ENCODE measurements at places on chromosomes 11 and 22. TPM values are rescaled to one million over a fixed set of nuclear protein-coding genes. Genes with fewer than 3 reads are reported as not detected.

DNA sequence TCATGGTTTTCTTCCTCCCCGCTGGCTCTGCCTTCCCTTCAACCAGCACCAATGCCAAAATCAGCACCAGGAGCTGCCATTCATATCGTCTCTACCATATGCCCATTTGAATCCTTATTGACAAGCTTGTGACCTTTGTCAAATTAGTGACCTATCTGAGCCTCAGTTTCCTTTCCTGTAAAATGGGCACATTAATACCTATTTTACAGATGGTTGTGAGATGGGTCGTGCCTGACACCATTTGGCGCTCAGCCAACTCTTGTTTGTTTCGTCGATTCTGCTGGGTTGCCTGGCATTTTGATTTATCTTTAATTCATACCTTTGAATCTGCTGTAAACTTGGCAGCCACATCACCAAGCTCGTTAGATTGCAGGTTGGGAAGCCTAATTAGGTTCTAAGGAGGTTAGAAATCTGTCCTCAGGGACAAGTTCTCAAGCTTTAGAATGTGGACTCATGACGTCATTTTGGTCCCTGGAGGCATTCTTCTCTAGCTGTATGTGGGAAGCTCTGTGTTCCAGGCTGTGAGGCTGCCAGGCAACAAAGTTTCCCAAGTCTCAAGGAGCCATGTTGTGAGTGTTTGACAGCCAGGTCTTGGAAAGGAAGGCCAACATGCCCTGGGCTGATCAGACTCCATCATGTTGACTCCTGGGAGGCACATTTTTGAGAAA lies 61.0 kb downstream of the RPS6KA4 start:
- DNase-seq: no peak

- no peak for DNase-seq
Measured at GRCh38 chr11:10584071-10584501, 15.6 kb upstream of the LYVE1 start.

The LMO2 gene
- 28.3 TPM for total RNA-seq

- DNase-seq: peak; percentile 82
Measured at GRCh38 chr11:47946682-47947559, 33.4 kb upstream of the PTPRJ start.

The EXPH5 gene
- 11.9 TPM for total RNA-seq

The KCNJ11 gene
- total RNA-seq: 6.6 TPM

The POU2AF1 gene
- total RNA-seq: 1.2 TPM

The PANX3 gene
- not detected for total RNA-seq

The TOM1 gene
- total RNA-seq: 48.2 TPM

DNA sequence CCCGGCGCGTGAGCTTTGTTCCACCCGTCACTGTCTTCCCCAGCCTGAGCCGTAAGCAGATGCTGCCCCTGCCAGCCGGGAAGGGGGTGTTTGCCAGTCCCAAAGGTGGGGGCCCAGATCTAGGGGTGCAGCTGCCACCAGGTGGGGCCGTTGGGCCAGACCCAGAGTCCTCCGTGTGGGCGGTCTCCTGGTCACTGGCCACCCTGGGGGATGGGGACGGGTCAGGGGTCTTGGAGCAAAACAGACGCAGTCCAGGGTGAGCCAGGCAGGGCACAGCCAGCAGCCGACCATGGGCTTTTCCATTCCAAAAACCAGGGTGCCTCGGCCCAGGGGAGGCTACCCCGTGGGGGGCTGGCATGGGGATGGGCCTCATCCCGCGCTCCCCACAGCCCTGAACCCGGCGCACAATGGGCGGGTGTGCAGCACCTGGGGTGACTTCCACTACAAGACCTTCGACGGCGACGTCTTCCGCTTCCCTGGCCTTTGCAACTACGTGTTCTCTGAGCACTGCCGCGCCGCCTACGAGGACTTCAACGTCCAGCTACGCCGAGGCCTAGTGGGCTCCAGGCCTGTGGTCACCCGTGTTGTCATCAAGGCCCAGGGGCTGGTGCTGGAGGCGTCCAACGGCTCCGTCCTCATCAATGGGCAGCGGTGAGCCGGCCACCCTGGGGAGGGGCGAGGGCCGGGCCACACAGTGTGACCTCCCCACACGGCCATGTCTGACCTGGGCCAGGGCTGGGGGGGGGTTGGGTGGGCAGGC lies 3.5 kb downstream of the MUC5B start:
- DNase-seq: peak; percentile 58

The DEUP1 gene
- total RNA-seq: not detected

The PRRG4 gene
- 22.9 TPM for total RNA-seq

GRCh38 chr22:41469218-41469851 lies 418 bp downstream of the ACO2 start:
- DNase-seq: no peak

The CFL1 gene
- total RNA-seq: 437 TPM

GRCh38 chr11:125272092-125272491 lies 107.5 kb downstream of the PKNOX2 start:
- no peak for DNase-seq

The ELFN2 gene
- total RNA-seq: 5.9 TPM

The KCNJ1 gene
- 0.13 TPM for total RNA-seq

The ASRGL1 gene
- 17.0 TPM for total RNA-seq

- DNase-seq: peak; percentile 65
Measured at GRCh38 chr22:17083811-17084441, 874 bp upstream of the IL17RA start.

DNA sequence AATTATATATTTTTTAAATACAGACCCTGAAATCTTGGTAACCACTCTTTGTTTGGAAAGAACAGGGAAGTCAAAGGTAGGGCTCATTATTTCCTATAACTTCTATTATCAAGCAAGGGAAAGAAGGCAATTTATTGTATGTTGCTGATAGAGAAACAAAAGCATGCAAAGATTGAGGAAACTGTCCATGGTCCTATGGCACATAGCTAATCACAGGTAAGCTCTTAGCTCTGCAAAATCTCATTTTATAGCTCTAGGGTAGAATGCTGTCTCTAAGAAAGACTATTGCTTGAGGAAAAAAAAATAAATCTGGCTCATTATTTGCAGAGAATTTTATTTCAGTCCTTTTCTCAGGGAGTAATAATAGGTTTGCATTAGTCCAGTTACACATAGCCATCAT lies 7.4 kb upstream of the GUCY1A2 start:
- no peak for DNase-seq

DNA sequence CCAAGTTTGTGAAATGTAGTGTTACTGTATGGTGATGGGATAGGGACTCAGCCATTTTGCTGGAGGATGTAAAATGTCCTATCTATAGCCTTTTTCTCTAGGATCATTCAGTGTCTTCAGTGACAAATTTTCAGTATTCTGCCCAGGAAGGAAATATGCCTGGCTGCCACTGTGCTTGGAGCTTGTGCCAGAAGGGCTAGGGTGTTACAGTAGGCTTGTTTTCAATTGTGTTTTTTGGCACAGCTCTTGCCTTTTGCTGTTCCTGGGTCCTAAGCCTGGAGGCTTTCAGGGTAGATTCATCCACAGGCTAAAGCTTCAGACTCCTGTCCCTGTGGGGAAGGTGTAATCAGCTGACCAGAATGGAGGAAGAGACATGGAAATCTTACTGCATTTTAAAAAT lies 22.0 kb upstream of the PHOX2A start:
- DNase-seq: no peak

The GAL gene
- not detected for total RNA-seq

The PHRF1 gene
- total RNA-seq: 33.5 TPM

DNA sequence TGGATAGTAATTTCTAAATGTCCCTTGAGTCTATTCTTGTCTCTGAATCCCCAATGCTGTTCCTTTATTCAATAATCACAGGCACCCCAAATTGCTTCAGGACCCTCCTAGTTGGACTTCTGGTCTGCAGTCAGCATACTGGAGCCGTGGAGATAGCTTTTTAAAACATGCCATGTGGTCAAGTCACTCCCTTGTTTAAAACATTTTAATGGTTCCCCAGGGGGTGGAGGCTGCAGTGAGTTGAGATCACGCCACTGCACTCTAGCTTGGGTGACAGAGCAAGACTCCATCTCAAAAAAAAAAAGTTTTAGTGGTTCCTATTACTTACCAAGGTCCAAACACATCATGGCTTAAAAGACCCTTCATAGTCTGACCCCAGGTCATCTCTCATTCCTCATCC lies 220.3 kb downstream of the ADAMTS15 start:
- no peak for DNase-seq

- no peak for DNase-seq
Measured at GRCh38 chr11:66279092-66279734, 1.2 kb downstream of the CNIH2 start.

GRCh38 chr11:66271816-66272215 lies 3.4 kb downstream of the RAB1B start:
- no peak for DNase-seq

- DNase-seq: no peak
Measured at GRCh38 chr11:66974724-66975404, at the start of gene C11orf86. Gene C11orf86 (plus strand): TSS chr11:66975304. CDS start chr11:66975363, 59 bp downstream.

DNA sequence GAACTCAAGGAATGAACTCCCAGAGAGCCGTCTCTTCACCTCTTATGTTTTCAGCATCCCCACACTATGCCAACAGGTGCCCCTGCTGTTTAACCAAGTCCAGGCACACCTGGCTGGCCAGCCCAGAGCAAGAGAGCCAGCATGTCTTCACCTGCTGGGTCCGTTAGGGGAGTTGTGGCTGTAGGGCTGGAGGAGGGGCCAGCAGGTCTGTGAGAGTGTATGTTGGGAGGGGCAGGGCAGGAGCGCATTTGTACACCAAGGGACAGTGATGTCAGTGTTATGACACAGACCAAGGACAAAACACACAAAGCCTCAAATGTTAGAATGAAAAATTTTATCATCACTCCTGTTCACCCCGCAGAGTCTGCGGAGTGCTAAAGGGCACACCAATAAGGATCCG lies 5.8 kb downstream of the PATZ1 start:
- DNase-seq: no peak

The CEND1 gene
- total RNA-seq: not detected

DNA sequence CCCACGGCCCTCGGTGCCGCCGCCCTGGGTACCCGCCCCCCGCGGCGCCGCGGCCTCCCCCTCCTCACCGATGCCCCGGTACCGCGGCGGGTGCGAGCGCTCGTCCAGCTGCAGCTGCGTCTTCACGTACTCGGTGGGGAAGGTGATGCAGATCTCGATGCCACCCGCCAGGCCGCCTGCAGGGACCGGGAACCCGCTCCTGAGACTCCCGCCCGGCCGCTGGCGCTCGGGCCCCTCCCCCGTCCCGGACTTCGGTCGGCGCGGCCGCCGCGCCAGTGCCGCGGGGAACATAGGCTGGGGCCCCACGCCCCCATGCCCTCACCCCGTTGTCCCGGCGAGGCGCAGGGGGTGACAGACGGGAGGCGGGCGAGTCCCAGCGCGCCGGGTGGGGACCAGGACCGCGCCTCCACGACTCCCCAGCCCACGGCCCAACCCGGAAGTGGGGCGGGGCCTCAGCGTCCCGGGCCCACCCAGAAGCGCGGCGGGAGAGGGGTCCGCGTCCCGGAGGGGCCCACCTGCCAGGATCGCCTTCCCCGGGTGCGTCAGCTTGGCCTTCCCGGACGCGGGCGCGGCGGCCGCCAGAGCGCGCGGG lies 375 bp downstream of the SLC25A1 start:
- DNase-seq: no peak

DNA sequence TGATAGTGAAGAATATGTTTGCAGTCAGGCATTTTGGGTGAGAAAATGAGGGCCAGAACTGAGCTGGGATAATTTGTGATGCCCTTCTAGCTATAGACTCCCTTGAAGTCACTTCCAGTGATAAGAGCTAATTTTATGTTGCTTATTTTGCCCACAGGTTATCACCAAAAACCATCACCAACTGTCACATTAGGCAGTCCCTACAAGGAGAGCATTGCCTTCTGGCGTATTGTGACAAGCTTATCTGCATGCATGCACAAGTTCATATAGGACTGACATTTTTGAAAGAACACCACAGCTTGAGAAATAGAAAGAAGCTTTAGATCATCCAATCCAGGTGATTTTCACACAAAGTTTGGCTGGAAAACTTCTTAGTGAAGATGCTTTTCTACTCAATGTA lies 735.3 kb upstream of the RAG2 start:
- DNase-seq: no peak

The SERPING1 gene
- total RNA-seq: 701 TPM

DNA sequence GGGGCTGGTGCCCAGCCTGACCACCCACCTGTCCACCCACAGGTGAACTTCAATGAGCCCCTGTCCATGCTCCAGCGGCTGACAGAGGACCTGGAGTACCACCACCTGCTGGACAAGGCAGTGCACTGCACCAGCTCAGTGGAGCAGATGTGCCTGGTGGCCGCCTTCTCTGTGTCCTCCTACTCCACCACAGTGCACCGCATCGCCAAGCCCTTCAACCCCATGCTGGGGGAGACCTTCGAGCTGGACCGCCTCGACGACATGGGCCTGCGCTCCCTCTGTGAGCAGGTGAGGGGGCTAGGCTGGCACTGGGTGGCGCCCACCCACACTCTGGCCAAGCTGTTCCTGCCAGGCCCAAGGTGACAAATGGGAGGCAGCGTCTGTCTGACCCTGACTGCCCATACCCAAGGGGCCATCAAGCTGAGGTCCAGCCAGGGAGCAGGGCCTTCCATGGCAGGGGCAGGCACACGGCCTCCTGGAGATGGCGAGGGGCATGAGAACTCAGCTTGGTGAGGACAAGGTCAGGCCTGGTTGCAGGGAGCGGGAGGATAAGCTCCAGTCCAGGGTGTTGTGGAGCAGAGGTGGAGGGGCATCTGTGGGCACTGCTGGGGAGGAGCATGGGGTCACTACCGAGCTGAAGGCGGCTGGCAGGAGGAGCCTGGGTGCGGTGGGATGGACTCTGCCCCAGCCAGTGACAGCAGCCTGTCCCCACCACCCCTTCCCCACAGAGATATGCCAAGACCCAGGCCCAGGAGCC lies 77.7 kb downstream of the MORC2 start:
- peak; percentile 58 for DNase-seq

GRCh38 chr11:69940246-69940610 lies 121.0 kb upstream of the FGF3 start:
- DNase-seq: no peak

The SLC35F2 gene
- total RNA-seq: 4.2 TPM

The PTGDR2 gene
- total RNA-seq: 1.1 TPM

The P2RX6 gene
- total RNA-seq: 2.3 TPM

GRCh38 chr11:77442394-77443053 lies 31.4 kb downstream of the PAK1 start:
- no peak for DNase-seq

DNA sequence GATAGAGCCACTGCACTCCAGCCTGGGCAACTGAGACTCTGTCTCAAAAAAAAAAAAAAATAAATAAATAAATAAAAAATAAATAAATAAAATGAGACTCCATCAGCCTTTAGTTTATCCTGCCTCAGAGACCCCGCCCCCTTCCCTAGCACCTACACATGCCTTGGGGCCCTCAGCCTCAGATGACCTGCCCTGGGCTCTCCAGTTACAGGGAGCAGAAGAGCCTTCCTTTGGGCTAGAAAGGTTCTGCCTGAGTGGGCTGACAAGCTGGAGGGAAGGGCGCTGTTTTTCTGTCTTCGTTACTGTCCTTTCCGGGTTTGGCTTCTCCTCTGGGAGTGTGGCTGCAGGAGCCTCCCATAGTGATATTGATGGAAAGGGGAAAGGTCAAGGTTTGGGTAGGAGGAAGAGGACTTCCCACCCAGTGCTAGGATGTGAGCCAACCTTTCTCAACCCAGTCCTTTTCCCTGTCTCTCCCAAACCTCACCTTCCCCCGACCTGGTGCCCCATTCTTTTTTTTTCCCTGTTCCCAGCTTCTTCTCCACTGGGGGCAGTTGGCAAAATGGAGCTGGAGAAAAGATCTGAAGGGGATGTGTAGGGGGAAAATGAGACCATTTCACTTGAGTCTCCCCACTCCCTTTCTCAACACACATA lies 1.5 kb upstream of the SF3B2 start:
- no peak for DNase-seq

- peak; percentile 12 for DNase-seq
Measured at GRCh38 chr11:129724866-129725265, 90.8 kb upstream of the TMEM45B start.
